ENCODE measurements at places on chromosomes 1 and 21.
A peak's percentile ranks its signal among the peaks of the same experiment; 100 is the strongest.

DNA sequence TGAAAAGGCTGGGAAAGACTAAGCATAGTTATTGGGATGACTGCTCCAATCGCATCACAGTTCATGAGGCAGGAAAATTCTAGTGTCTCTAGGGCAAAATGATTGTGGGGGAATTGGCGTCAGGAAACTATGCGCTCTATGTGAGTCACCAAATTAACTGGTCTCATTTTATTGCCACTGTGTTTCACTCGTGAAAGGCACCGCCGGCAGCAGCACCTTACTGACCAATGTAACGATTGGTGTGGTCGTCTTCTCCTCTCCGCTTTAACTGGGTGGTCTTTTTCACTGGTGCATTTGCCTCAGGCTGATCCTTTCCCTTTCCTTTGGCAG is 83.5 kb downstream of the SPAG17 start:
- no peak for DNase-seq

DNA sequence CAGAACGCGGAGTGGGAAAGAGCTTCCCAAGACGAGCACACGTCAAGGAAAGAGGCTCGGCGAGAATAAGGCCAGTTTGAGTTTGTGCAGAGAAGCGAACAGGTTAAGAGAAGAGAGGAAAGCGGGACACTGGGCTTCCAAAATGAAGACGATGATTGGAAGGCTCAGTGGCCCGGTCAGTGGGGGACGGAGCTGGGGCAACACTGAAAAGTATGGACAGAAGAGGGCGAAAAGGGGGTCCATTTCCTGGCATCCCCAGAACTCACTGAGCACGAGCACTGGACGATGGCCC is 258 bp downstream of the CCT3 start:
- no peak for DNase-seq

- DNase-seq: no peak
These were observed 342.4 kb downstream of the VAV3 start for GRCh38 chr1:107622535-107622934.

DNA sequence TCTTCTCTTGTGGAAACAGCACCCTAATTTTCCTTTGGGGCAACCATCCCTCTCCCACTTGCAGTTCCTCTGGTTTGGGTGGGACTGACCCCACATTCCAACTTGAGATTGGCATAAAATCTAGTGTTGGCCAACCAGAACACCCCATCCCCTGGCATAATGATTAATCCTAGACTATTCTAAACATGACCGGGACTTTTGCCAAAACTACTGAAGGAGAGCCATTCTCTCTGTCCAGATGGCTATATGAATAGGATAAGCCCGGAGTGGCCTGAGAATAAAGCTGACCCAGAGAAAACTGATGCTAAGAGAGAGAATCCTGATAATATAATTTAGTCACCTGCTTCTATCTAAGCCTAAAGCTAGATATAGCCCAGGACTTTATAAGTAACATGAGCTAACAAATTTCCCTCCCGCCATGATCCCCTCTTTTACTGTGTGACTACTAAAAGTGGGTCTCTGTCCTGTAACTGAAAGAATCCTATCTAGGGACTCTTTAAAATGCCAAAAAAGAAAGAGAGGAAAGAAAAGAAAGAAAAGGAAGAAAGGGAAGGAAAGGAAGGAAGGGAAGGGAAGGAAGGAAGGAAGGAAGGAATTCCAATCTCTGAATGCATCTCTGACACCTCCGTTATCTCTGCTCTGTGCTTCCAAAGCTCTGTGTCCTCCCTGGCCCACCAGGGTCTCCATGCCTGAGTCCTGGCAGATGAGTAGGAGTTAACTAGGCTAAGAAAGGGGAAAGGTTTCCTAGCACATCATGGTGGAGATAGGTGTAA is 28.0 kb upstream of the NRDC start:
- DNase-seq: no peak

GRCh38 chr1:16628361-16629111 is 15.2 kb upstream of the NBPF1 start:
- DNase-seq: no peak

DNA sequence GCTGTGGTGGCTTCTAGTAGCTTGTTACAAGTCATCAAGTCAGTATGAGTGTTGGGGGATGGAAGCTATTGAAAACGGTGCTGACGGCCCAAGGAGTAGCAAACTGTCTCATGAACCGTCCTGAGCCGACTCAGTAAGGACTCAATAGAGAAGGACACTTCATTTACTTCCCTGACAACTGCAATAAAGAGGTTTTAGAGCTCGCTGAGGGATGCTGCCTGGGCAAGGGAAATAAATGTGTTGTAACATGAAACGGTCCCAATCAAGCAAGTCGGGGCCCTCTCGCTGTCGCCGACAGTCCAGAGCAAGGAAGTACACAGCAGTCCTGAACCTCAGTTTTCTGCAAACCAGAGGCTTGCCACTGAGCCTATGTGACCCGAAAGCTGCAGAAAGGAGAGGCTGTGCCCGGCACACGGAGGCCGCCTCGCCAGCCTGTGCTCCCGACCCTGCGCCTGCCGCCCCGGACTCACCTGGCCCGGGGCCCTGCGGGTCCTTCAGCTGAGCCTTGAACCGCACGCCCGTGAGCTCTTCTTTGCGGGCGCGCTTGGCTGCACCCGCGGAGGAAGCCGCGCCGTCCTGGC is 423 bp downstream of the URB1 start:
- DNase-seq: no peak

DNA sequence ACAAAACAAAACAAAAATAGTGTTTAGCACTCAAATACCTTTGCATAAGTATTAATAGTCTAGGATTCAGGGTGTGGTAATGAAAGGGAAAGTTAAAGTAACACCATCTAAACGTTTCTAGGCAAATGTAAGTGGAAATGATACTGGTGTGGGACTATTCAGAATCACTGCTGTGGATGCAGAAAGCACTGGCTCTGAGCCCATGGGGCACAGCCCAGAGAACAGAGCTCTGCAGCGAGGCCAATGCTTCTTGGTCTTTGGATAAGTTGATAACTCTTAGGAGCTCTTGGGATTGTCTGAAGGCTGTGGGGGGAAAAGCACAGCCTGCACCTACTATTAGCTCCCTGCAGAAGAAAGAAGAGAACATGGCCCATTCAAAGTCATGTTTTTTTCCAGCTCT is 21.4 kb upstream of the DNM3 start:
- no peak for DNase-seq

GRCh38 chr1:28503117-28503516 is 2.7 kb upstream of the RCC1 start:
- DNase-seq: no peak

- no peak for DNase-seq
These were observed 7.1 kb upstream of the CDK18 start for GRCh38 chr1:205497351-205497750.

DNA sequence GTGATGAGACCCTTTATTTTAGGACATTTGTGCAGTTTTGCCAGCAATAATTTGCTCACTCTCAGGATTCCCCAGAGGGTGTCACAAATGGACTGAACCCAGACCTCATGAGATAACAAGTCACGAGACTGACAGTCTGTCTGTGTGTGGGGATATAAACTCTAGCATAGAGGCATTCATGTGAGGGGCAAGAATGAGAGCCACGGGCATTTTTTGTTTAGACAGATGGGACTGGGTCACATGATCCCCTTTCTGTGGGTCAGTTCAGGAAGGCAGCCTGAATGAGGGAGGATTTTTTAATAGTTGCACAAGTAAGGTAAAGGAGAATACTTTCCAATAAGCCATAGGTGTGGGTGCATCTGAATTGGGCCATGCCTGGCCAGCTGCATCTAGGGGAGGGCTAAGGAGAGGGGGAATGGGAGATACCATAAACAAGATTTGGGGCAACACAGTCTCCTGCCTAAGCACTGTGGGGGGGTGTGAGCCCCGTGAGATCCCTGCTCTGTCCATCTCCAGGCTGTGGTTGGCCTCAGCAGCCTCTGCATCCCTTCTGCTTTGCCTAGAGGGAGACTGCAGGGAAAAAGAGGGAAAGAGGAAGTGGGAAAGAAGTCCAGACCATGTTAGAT is 66.6 kb downstream of the NAV1 start:
- no peak for DNase-seq

DNA sequence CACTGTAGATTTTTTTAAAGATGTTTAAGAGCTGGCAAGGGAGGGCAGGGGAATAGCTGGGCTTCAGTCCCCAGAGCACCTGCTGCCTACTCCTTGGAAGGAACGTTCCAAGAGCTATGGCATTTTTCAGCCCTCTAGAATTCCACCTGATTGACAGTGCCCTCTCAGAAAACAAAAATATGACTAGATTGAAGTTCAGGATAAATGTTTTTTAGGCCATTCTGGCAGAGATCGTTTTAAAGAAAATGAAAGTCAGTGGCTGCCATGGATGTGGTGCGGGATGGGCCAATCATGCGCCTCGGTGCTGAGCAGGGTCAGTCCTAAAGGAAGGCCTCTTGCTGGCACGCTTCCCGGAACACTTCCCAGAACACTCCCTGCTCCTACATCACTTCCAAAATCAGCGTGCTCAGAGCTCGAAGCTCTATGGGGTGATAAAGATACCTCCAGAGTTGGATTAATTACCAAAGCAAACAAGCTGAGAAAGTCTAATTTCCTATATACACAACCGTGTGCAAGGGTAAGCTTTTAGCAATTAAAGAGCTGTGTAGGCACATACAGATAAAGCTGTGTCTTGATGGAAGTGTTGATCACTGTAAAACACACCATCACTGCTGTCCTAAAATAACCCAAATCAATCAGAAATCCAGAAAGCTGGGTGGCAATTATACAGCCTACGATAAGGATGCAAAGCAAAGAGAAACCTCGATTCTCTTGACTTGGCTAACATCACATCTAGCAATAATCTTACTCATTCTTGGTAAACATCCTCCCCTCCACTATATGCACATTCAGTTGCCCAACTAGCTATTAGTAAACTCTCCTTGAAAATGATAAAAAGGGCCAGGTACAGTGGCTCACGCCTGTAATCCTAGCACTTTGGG is 34.6 kb downstream of the TGFBR3 start:
- no peak for DNase-seq

GRCh38 chr1:178518894-178519293 is 6.0 kb downstream of the TEX35 start:
- no peak for DNase-seq

DNA sequence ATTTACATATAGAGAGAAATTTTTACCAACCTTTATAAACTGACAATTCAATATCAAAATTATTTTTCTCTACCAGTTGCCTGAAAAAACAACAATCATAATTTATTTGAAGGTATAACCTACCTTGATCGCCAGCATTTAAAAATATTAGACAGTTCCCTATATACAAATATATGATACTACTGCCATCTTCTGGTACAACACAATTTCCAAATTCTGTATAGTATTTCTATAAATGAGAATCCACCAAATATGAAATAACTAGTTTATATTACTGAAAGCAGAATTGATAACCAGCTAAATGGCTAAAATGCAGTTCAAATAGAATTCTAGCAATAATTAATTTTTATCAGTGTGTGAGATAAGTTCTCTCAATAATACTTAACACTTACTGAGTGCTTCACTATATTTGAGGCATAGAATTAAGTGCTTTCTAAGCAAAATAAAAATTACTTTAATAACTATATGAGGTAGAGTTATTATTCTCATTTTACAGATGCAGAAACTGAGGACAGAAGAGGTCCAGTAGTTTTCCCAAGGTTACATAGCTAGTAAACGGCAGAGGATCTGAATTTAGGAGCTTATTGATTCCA is 75.6 kb downstream of the PIGK start:
- no peak for DNase-seq

- DNase-seq: peak; percentile 48
These were observed 2.5 kb upstream of the CERS2 start for GRCh38 chr1:150976879-150977694.

DNA sequence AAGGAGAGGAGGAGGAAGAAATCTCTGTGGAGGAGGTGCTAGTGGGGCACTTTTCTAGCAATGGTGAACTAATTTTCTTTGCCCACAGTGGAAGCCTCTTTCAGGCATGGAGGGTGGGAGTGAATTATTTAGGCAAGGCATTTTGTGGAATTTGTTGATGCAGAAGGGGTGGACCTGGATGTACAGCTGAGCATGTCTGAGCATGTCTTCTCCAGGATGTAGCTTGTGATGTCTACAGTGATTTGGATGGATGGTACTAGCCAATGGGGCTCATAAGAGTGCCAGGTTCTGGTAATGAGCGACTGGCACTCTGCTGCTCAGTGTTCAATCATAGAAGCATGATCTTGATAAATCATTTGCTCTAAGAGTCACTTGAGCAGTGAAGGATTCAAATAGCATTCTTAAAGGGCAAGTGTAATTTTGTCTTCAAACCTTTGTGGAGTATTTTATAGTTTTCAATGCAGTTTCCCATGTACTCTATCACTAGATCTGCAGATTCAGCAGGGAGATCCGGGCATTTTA is 153.9 kb upstream of the LMO4 start:
- no peak for DNase-seq

DNA sequence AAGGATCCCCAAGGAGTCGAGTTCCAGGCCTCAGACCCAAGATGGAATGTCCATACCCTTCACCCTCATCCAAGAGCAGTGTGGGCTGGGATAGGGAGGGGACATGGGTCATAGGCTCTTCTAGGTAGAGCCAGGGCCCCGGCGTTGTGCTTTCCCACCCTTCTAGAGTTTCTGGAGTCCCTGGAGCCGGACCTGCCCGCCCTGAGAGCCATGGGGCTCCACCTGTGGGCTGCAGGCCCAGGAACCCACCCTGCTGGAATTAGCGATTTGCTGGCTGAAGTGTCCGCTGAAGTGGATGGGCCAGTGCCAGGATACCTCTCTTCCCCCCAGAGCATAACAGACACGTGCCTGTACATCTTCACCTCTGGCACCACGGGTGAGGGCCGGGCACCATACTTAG is 1.1 kb downstream of the SLC27A3 start:
- no peak for DNase-seq

DNA sequence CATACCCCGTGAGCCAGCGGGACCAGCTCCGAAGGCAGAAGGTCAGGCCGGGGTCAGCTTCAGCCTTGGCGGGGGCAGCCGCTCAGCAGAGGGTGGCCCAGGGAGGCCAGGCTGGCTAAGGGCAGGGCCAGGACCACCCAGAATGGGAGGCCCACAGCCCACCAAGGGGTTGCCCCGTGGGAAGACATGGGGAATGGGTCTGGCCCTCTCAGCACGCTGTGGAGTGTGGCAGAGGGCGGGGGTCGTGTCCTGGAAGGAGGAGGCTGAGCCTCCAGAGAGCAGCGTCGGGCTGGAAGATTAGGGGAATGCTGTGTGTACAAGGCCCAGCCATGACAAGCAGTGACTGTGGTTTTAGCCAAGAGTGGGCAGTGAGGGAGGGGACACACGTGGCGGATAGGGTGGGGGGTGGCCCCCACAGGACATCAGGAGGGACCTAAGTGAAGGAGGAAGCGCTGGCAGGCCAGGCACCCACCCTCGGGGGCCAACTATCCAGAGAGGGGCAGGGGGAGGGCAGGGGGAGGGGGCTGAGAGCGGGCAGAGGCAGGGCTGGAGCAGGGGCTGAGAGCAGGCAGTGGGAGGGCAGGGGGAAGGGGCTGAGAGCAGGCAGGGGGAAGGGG is 43.9 kb upstream of the POFUT2 start:
- no peak for DNase-seq

Data from activated CD4-positive, CD25-positive, alpha-beta regulatory T cell (primary cell).